ENCODE measurements at places on chromosomes 2 and 18.

DNA sequence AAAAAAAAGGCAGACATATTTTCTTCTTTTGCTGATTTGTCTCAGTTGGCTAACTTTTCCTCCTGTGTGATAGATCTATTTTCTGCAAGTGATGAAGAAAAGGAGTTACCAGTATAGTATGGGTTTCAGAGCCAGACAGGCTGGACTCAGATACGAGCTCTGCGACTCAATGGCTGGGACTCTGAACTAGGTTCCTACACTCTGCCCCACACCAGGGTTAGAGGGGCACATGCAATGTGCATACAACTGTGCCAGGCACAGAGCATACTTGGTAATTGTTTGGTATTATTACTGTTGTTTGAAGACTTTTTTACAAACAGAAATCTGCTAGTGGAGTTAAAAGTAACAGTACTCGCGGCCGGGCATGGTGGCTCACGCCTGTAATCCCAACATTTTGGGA lies 21.8 kb downstream of the RNF149 start:
- DNase-seq: no peak

DNA sequence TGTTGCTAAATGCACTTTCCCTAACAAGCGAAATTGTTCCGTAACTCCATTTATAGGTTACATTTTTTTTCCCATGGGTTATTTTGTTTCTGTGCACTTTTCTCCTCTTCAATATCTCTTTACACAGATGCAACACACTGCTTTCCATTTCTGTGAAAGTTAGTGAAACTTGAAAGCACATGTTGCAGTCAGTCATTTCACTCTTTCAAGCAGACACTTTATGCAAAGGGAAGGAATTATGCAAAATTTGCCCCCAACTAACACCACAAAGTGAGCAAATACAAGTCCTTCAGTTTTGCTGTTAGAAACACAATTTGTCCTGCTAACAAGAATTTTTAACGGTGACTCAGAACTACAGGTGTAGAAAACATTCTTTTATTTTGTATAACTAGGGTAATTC lies 124.8 kb downstream of the PTH2R start:
- no peak for DNase-seq

DNA sequence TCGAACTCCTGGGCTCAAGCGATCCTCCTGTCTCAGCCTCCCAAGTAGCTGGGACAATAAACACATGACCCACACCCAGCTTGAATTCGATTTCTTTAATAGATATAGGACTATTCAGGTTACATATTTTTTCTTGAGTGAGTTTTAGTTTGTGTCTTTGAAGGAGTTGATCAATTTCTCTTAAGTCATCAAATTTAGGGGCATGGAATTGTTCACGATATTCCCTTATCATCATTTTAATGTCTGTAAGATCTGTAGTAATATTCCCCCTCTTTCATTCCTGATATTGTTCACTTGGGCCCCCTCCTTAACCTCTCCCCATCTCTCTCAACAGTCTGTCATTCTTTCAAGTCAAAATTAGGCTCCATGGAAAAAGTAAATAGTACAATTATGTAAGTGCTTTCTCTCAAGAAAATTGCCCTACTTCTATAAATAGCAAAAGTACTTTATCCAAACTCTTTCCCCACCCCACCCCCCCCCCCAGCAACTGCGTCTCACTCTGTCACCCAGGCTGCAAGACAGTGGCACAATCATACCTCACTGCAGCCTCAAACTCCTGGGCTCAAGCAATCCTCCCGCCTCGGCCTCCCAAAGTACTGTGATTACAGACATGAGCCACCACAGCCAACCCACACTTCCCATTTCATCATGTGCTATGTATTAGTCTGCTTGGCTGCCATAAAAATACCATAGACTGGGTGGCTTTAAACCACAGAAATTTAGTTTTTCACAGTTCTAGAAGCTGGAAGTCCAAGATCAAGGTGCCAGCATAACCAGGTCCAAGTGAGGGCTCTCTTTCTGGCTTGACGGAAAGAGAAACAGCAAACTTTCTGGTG lies 20.1 kb downstream of the WDR33 start:
- DNase-seq: no peak

GRCh38 chr2:20456116-20456571 lies 9.3 kb downstream of the RHOB start:
- DNase-seq: no peak

GRCh38 chr2:195903956-195904355 lies 164.7 kb downstream of the DNAH7 start:
- DNase-seq: peak; percentile 26

GRCh38 chr2:128196026-128196425 lies 105.0 kb downstream of the UGGT1 start:
- no peak for DNase-seq

- DNase-seq: no peak
Measured at GRCh38 chr18:34159691-34160185, 65.0 kb downstream of the NOL4 start.

- DNase-seq: peak; percentile 19
Measured at GRCh38 chr2:157732596-157732995, 103.9 kb upstream of the ACVR1C start.

DNA sequence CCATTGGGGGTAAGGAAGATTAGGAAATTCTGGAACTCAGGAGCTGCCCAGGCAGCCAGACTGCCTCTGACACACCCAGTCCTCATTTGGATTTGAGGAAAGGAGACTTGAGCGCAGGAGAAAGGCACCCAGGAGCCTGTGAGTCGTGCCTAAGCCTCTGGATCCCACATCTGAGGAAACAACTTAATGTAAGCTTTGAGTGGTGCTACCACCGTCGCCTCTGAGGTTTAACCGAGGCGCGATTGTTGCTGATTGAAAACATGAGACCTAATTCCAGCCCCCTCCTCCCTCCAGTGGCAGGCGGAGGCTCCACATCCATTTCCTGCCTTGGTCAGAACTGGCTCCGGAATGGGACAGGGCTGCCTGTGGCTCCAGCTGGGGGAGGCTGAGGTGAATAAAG lies 176.7 kb upstream of the PKDCC start:
- peak; percentile 70 for DNase-seq

DNA sequence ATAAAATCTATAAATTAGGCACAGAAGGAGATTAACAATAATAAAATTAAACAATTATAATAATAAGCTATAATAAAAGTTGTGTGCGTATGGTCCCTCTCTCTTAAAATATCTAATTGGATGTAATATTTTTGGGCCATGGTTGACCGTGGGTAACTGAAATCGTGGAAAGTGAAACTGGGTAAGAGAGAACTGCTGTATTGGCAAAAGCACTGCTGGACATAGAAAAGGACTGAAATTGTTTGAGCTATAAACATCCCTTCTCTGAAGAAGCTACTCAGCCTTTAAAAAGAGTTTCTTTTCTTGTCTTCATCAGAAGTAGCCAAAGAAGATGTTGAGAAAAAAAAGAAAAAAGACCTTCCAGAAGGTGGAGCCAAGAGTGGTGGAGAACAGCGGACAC lies 379.4 kb downstream of the ZNF521 start:
- no peak for DNase-seq

DNA sequence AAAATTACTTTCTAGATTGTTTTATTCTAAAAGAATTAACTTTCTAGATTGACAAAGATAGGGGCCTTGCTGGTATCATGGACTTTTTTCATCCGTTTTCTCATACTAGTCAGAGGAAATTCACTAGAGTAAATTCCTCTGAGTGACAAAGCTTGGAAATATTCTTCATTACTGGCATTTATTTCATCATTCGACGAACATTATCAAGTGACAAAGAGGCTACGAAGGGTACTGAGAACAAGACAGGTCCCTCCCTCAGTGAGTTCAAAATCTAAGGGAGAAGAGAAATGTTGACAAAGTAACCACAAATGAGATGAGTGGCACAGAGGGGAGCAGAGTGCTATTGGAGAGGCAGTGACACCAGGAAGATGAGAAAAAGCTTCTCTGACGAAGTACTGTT lies 4.3 kb downstream of the EPG5 start:
- DNase-seq: peak; percentile 84

- DNase-seq: no peak
Measured at GRCh38 chr2:161233858-161234431, 73.7 kb downstream of the TANK start.

GRCh38 chr2:221527776-221528309 lies 44.3 kb downstream of the EPHA4 start:
- no peak for DNase-seq

DNA sequence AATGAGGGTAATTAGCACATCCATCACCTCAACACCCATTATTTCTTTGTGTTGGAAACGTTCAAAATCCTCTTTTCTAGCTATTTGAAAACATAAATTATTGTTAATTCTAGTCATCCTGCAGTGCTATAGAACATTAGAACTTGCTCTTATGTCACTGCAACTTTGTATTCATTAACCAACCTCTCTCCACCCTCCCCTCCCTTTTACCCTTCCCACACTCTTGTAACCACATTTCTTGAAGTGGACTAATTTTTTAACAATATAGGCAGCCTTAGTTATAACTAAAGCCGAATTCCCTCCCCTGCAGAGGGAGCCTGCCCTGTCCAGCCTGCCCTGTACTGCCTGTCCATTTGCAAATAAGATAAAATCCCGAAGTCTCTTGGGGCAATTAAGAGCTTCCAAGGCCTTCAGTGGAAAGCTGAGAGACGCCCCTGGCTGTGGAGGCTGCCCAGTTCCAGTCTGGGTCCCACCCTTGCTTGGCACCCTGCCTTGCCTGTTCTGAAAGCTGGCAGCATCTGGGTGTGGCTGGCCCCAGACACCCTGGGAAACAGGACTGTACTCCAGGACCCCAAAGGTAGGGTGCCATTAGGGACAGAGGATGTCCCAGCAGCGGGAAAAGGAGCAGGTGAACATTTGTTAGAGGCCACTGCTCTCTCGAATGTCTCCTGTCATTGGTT lies 65.1 kb downstream of the MEX3C start:
- no peak for DNase-seq

DNA sequence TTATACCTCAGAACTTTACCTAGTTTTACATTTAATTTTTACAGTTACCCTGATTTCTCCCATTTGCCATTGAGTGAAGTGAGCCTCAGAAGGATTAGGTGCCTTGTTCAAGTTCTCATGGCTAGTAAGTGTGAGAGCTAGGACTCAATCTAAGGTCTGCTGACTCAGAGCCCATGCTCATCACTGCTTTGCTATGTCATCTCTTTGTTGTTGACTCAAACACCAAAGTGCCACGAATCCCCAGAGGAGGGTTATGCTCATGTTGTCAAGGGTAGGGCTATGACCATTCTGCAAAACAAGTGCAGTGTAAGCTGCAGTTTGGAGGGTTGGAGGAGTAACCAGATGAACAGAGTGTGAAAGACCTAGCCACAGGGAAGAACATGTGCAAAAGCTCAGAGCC lies 185.4 kb upstream of the SKOR2 start:
- DNase-seq: no peak

DNA sequence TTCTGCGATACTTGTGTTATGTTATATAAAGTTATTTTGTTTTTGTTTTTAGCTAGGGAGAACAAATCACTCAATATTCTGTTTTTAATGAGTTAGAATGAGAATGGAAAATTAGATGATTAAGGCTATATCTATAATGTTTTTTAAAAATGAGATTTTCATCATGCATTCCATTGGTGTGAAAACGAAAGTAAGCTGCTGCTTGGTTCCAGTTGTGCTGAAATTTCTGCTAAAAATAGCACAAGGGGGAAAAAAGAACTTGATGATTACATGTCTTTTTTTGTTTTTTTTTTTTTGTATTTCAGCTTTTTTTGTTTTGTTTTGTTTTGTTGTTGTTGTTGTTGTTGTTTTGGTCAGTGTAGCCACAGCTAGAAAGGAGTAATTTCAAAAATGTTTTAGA lies 242.6 kb upstream of the KCNJ3 start:
- peak; percentile 14 for DNase-seq

DNA sequence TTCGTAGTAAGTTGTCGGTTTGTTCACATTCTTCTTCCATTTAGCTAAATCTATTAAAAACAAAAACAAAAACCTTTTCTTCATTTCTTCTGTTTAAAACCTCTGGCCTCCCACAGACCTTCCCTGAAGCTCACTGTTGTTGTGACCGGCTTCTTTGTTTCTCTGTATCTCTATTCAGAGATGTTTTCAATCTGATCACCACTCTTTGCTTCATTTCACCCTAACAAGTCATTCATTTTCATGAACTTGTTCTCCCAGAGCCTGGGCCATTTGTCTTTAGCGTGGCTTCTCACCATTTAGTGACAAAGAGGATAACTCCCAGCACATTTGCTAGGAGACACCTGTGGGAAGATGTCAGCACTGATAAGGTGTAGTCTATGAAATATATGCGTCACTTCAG lies 794.2 kb downstream of the ERBB4 start:
- no peak for DNase-seq

DNA sequence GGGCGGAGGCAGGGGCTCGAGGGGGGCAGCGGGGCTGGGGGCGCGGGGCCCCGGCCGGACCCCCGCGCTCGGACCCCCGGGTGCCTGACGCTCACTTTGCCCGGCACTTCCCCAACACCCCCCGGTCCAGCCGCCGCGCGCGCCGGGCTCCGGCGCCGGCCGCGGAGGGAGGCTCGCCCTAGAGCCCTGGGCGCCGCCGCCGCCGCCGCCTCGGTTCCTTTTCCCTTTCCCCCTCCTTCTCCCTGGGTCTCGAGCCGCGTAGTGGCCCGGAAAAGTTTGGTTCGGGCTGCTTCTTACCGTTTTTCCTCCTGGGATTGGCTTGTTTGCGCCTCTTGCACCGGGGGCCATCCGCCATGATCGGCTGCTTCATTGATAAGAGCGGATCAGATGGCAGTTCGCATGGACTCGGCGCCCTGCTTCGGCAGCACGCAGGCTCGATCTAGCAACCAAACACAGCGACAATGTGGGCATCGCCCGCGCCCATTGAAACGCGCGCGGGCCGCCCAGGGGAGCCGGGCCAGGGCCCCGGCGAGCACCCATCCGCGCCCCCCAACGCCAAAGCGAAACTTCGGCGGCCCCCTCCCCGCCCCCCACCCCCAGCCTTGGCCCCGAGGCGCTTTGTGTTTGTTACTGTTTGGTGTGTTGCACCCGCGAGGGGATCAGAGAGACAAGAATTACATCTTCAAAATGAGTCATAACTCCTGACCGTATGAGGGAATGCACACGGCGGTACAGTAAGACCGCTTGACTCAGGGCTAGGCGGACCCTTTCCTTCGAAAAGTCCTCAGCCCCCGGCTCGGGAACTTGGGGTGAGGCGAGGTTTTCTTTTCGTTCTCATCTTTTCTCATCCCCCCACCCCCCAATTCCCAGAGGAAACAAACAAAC lies 2.7 kb downstream of the ZEB2 start:
- peak; percentile 97 for DNase-seq

DNA sequence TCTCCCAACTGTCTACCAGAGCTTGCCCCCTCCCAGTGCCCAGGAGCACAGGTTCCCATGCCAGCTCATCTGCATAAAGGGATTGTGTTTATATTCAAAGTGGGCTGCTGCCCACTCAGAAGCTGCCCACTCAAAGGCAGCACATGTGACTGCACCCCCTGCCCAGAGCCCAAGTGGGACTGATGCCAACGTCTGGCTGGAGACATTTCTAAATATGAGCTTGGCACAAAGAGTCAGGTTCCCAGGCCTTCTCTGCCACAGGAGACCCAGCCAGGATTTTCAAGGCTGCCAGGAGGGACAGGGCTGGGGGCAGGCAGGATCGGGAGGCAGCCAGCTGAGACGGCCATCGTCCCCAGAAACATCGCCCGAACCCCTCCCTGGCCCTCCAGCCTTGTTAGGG lies 67.1 kb downstream of the ZBTB7C start:
- no peak for DNase-seq

- no peak for DNase-seq
Measured at GRCh38 chr2:85851253-85852151, 37.3 kb downstream of the ST3GAL5 start.

GRCh38 chr2:26394694-26395093 lies 7.0 kb upstream of the DRC1 start:
- DNase-seq: no peak
